ENCODE measurements at places on chromosomes 3 and 15. TPM values are rescaled to one million over a fixed set of nuclear protein-coding genes. Genes with fewer than 3 reads are reported as not detected.

DNA sequence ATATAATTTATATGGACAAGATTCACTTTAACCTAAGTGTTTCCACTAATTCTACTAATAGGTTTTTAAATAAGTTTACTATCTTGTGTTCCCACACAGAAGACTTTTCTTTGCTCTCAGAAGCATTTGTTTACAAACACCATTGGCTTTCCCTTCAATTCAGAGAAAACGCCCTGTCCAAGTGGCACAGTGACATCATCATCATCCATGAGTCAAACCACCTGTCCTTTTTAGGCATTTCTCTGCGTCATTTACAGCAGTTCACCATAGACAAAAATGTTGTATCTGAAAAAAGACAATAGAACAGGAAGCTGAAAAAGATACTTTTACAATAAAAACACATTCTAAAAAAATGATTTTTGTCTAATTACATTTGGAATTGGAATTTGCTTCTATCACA lies 9.3 kb upstream of the BCL2L10 start:
- no peak for DNase-seq

GRCh38 chr3:14787630-14788029 lies 31.1 kb upstream of the FGD5 start:
- DNase-seq, result peak; percentile 54

- DNase-seq, result no peak
Observed at GRCh38 chr3:139198186-139198585, 145.6 kb upstream of the MRPS22 start.

DNA sequence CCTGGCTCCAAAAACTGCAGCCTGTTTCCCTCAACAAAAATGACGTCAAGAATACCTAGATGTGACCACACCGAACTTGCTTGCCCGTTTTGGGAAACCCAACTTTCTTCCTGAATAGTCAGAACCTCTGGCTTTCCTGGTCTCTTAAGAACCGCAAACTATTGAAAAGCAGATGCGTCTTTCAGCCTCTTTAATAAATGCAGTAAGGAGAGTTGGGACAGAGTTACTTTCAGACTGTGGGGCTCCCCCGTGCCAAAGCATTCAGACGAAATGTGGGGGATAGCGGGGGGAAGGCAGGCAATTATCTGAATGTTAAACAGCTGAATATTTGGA lies 1.2 kb upstream of the PROK2 start:
- no peak for DNase-seq

- no peak for DNase-seq
Observed at GRCh38 chr3:72380193-72380592, 468.1 kb downstream of the SHQ1 start.

DNA sequence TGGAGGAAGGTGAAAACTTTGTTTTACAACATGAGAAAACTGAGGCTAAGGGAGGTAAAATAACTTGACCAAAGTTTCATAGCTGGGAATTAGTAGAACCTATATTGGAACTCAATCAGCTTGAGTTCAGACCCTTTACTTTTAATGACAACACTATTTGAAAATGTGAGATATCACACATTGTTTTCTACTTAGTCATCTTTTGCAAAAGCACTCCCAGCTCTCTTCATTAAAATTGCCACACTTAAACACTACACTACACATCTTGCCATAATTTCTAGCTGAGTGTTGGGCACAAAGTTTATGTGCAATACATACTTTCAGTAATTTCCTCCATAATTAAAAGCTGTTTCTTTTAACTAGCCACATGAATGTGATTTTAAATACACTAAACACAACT lies 230.4 kb upstream of the DCBLD2 start:
- DNase-seq, result no peak

GRCh38 chr15:100772478-100772877 lies 107.2 kb upstream of the ALDH1A3 start:
- peak; percentile 20 for DNase-seq

- DNase-seq, result no peak
Observed at GRCh38 chr3:63753567-63753966, 65.5 kb upstream of the C3orf49 start.

DNA sequence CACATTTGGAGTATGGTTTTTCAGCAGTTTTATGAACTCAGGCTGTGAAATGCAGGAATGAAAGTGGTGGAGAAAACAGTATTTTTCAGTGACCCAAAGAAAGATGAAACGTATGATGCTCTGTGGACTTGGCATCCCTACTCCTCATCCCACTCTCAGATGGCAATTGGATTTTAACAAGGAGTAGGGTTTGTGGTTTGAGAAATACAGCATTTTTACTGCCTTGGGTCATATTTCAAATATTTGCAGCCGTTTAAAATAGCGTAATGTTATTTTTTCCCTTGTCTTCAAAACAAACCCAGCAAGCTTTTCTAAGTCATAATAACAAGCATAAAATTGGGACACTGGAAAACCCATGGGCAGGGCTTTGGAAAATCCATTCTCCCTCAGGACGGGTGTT lies 117.2 kb upstream of the LRIG1 start:
- DNase-seq, result no peak

- no peak for DNase-seq
Observed at GRCh38 chr15:27399241-27399640, 428.3 kb downstream of the GABRG3 start.

DNA sequence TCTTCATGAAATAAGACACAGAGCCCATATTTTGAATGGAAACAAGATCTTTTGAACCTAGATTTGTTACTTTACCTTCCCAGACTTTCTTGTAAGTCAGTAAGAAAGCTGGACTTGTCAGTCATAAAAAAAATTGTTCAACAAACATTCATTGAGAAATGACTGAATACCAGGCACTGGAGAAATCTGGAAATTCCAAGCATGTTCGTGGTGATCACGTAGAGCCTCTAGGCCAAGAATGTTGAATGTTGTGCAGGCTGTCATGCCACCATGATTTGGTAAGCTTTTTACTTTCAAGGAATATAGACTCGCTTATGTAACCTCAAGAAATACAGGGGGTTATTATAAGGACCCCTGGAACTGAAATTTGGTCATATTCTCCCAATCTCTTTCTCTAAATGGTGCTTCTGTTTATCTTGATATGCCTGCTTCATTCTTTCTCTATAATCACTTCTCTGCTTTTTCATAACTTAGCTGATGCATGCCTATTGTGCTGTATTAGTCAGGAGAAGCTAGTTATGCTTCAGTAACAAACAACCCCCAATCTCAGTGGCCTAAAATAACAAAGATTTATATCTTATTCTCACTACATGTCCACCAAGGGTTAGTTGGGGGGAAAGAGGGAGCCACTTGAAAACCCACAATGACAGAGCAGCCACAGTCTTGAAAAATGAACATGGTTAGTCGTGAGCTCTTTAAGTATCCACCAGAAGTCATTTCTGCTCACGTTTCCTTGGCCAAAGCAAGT lies 3.4 kb upstream of the TPM1 start:
- DNase-seq, result no peak

DNA sequence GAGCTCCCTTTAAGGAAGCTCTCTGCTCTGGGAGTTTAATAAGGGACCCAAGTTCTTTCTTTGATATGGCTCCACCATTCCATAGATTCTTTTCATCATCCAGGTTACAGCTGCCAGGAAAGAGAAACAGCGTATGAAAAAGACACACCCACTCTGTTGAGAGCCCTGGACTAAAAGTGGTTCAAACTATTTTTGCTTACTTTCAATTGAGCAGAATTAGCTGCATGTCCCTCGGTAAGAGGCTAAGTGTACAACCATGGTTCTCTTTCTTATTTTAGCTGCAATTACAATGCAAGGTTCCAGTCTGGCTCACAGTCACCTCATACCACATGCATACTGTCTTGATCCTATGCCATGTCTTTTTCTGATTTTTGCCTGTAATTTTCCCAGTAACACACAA lies 1288.3 kb downstream of the NSUN3 start:
- no peak for DNase-seq

- no peak for DNase-seq
Observed at GRCh38 chr3:62888180-62888579, 13.0 kb upstream of the CADPS start.

DNA sequence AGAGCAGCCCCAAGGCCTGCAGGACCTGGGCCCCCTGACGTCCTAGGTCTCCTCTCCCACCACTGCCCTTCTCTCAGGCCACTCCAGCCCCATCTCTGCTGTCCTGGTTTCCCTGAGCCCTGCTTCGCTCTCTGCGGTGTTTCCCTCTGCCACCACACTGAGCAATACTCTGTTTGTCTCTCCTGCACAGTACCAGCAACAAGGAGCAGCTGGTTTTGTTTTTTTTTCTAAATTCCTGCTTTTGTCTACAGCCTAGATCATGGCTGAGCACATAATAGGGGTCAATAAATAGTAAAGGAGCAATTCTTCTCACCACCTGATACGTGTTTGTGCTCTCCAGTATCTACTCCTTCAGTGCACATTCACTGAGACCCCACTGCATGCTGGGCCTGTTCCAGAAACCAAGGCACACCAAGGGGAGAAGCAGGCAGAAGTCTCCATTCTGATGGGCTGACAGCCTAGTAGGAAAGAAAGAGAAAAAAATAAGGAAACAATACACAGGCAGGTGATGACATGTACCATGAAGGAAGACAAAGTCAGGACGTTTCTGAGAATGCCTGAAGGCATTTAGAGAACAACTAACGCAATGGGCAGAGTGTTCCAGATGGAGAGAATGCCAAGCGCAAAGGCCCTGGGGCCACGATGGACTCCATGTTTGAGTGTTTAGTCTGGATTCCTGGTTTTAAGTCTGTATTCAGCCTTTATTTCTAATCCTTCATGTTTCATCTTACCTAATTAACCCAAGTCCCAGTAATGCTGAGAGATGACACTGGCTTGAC lies 6.0 kb upstream of the ACAD9 start:
- DNase-seq, result no peak

- no peak for DNase-seq
Observed at GRCh38 chr3:177174607-177175170, 22.6 kb downstream of the TBL1XR1 start.

DNA sequence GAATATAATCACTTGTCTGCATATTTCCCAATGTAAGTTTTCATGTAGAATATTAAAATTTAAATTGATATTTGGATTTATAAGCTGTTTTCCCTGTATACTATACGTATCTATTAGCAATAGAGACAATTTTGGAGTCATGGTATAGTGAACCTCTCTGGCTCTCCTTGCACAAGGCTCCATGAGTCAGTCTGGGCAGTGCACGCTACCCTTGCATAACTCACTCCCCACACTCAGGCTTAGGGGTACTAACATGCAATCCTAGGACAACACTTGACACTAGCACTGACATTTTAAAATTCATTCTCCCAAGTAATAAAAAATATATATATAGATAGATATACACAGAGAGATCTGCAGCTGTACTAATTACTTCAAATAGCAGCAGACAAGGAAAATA lies 39.2 kb downstream of the SLC24A1 start:
- no peak for DNase-seq

DNA sequence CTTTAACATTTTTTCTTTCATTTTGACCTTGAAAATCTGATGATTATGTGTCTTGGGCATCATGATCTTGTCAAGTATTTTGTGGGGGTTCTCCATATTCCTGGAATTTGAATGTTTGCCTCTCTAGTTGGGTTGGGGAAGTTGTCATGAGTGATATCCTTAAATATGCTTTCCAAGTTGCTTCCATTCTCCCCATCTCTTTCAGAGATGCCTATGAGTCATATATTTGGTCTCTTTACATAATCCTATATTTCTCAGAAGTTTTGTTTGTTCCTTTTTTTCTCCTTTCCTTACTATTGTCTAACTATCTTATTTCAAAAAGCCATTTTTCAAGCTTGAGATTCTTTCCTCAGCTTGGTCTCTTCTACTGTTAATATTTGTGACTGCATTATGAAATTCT lies 69.0 kb upstream of the CCDC80 start:
- no peak for DNase-seq

- DNase-seq, result no peak
Observed at GRCh38 chr3:129577925-129578786, 28.3 kb downstream of the PLXND1 start.

- DNase-seq, result no peak
Observed at GRCh38 chr3:169811631-169812331, 889 bp upstream of the LRRIQ4 start.

DNA sequence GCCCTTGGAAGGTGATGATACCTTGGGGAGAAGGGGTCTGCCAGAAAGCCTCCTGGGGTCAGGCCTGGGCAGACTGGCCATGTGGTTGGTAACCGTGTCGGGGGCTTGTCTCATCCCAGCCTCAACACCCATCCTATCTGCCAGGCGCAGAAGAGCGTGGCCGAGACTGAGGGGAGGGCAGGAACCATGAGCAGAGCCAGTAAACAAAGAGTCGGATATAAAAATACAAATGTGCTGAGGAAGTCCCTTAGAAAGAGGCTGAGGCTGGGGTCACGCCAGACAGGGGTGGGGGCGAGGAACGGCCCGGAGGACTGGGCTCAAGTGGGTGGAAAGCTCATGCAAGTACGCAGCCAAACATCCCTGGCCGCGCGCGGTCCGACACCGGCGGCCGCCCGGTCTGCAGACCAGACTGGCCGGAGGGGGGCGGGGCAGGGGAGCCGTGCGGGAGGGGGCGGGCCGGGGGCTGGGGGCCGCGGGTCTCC lies 1.9 kb downstream of the CAMK2N2 start:
- DNase-seq, result no peak

- DNase-seq, result no peak
Observed at GRCh38 chr15:70569714-70570231, 193.6 kb downstream of the UACA start.

- no peak for DNase-seq
Observed at GRCh38 chr3:142098964-142099363, 50.4 kb downstream of the TFDP2 start.

- no peak for DNase-seq
Observed at GRCh38 chr3:32136703-32137102, 30.3 kb downstream of the GPD1L start.

GRCh38 chr3:140494970-140495369 lies 182.9 kb upstream of the TRIM42 start:
- no peak for DNase-seq

- DNase-seq, result no peak
Observed at GRCh38 chr3:36496684-36497633, 116.7 kb downstream of the STAC start.

DNA sequence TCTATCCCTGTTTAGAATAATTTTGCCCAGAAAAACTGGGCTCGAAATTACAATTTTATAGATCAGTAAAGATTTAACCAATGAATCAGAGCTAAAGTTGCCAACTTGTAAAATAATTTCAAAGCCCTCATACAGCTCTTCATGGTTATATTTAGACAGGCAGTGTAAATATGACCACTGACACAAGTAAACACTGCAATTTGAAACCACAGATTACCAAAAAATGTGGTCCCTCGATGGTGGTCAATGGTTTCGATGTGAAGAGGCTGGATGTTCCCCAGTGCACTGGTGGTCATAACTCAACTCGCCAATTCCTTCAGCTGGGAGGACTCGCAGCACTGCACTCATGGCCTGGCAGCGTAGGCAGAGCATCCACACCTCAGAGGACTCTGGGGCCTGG lies 28.6 kb downstream of the LRTM1 start:
- no peak for DNase-seq

The DAZL gene
- total RNA-seq, result 0.07 TPM

The ACTRT3 gene
- 0.19 TPM for total RNA-seq

The MNS1 gene
- total RNA-seq, result not detected

The MKRN3 gene
- total RNA-seq, result not detected

The ECT2 gene
- 11.7 TPM for total RNA-seq

The SH3GL3 gene
- total RNA-seq, result 0.97 TPM

The LRRFIP2 gene
- 67.1 TPM for total RNA-seq

The SRGAP3 gene
- 18.5 TPM for total RNA-seq

The KATNBL1 gene
- total RNA-seq, result 42.8 TPM

The RRP9 gene
- 15.4 TPM for total RNA-seq

The P2RY14 gene
- 1.8 TPM for total RNA-seq

All from lower leg skin (tissue), 4 donors.